ENCODE measurements at places on chromosomes 4 and X.

- DNase-seq: no peak
Observed at GRCh38 chr4:30770049-30770549, 49.9 kb downstream of the PCDH7 start.

GRCh38 chr4:129322920-129323319, 227.0 kb downstream of the C4orf33 start:
- no peak for DNase-seq

GRCh38 chrX:46710927-46711623, 47.8 kb downstream of the SLC9A7 start:
- DNase-seq: no peak

- DNase-seq: peak; percentile 49
Observed at GRCh38 chr4:136864604-136865185, 667.6 kb downstream of the PCDH18 start.

GRCh38 chr4:147057611-147058190, 112.0 kb upstream of the TTC29 start:
- DNase-seq: peak; percentile 1

- no peak for DNase-seq
Observed at GRCh38 chr4:147864607-147865006, 132.7 kb downstream of the ARHGAP10 start.

- DNase-seq: no peak
Observed at GRCh38 chrX:129665916-129666644, 11.3 kb upstream of the APLN start.

GRCh38 chr4:47410271-47410670, 53.2 kb downstream of the COMMD8 start:
- no peak for DNase-seq

DNA sequence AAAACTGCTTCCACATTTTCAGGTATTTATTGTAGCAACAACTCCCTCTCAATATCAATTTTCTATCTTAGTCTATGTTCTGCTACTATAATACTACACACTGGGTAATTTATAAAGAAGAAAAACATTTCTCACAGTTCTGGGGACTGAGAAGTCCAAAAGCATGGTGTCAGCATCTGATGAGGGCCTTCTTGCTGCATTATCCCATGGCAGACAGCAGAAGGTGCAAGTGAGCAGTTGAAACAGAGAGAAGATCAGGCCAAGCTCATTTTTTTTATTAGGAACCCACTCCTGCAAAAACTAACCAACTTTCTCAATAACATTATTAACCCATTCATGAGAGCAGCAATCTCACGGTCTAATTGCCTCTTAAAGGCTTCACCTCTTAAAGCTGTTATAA, 376.0 kb downstream of the RAB28 start:
- no peak for DNase-seq

GRCh38 chr4:80294206-80294605, 27.7 kb downstream of the FGF5 start:
- no peak for DNase-seq

- no peak for DNase-seq
Observed at GRCh38 chrX:130884627-130885026, 18.4 kb downstream of the ENOX2 start.

- DNase-seq: no peak
Observed at GRCh38 chrX:31423609-31424189, 351.9 kb upstream of the FTHL17 start.

DNA sequence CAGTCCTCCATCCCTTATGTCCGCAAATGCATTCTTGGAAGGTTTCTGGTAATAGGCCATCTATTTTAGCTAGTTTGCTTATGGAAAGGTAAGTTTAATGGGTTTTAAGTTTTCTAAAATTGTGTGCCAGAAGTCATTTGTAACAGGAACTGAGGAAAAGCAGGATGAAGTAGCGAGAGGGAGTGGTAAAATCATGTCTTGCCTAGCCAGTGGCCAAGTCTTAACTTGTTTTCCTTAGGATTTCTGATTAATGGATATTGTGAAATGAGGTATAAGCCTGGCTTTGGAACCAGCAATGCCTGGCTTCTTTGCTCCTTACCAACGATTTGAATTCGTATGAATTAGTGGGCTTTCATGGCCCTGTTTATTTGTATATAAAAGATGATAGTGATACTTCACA, 7.3 kb downstream of the SEC24B start:
- DNase-seq: no peak

DNA sequence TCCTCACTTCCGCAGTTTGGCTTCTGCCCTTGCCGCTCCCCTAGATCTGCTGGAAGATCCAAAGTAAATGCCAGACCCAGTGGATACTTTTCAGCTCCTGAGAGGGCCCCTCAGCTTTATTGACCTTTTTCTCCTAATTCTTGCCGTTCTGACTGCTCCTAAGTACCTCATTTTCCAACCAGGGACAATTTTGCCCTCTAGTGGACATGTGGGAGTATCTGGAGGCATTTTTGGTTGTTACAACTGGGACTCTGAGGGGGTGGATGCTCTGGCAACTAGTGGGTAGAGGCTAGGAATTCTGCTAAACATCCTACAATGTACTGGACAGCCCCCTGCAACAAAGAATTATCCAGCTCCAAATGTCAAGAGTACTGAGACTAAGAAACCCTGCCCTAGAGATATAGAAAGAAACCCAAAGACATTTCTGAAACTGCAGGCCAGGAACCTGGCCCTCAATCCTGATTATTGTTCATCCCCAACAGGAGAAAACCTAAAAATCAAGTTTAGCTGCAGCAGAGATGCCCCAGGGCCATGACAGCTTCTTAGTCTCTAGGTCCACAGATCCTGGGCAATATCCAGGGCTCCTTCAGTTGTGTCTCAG, 3.4 kb downstream of the TEX13B start:
- DNase-seq: peak; percentile 1

GRCh38 chr4:128287871-128288688, 467 bp upstream of the PGRMC2 start:
- peak; percentile 99 for DNase-seq

DNA sequence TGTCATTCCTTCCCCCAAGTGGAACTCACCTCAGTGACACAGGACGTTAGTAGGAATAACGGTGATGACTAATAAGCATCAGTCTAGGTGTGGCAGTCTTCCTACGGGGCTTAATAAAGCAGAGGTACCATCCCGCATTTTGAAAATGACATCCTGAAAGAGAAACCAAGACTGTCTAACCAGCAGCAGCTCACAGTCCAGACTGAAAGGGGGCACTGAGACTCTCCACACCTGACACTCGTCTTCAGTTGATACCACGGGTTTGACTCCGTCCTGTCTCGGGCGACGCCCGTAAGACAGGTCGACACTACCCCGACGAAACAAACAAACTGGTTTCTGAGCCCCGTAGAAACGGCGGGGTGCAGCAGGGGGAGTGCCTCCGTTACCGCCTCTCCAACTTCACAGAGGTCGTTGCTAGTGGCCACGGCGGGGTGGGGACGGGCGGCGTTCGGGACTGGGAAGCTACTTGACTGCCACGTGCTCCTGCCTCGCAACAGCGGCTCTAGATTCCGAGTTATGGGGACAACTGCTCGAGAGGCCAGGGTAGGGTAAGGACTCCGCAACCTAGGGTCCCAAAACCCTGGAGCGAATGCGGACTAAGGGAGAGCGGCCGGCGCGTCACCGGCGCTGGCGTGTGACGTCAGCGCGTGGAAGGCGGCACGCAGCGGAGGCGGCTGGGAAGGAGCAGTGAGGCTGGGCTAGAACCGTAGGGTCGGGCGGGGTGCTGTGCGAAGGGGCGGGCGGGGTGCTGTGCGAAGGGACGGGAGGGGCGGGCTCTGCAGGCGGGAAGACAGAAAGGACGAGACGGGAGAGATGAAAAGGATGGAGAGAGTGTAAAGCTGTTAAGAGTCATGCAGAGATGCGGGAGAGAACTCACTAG, at the start of gene NEK1:
NEK1 (minus strand) TSS at position 593 of the 880 bp plus-strand sequence. CDS start 9,953 bp downstream, outside the sequence.
- peak; percentile 89 for DNase-seq

GRCh38 chr4:154231806-154232478, 259.7 kb downstream of the DCHS2 start:
- DNase-seq: no peak

DNA sequence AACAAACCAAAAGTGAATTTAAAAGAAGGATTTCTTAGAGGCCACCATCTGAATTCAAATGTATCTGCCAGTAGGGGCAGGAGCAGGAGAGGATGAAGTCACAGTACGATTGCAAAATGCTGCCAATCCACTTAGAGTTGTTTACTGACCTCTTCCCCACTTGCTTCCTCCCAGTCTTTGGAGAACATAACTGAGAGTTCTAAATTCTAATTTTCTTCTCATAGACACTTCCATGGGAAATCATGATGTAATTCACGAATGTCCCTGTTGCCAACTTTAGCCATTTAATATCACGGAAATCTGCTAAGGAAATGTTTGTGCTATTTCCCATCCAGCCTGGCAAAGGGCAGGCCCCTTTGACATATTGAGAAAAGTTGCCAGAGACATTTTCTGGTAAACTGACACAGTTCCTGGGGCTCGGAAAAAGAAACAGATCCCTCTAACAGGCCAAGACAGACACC, 33.6 kb upstream of the NOCT start:
- DNase-seq: no peak

DNA sequence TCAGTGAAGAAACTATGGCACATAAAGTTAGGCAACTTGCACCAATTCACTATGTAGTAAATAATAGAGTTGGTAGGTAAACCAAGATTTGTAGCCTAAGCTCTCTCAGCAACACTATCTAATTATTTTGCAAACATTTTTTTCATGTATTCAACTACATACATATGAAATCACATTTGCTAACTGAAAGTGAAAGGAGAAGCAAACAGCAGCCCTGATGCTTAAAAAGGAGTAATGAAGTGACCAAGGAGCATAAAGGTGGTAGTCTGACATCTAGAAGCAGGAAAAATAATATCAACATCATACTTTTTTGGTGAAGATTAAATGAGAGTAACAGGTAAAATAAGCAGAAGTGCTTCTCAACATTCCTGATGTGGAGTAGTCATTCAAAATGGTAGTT, 603.7 kb downstream of the GRXCR1 start:
- DNase-seq: no peak

DNA sequence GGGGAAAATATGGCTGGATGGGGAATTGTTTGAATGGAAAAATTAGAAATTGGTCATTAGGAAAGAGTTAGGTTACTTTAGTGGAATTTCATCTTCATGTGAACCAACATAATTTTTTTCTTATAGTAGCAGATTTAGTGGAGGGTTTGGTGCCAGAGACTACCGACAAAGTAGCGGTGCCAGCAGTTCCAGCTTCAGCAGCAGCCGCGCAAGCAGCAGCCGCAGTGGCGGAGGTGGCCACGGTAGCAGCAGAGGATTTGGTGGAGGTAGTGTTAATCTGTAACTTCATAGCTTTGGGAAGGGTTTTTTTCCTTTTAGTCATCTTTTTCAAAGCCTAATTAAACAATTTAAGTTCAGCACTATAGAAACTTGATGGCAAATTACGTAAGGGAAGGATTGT, 13.2 kb downstream of the DDX3X start:
- DNase-seq: no peak

DNA sequence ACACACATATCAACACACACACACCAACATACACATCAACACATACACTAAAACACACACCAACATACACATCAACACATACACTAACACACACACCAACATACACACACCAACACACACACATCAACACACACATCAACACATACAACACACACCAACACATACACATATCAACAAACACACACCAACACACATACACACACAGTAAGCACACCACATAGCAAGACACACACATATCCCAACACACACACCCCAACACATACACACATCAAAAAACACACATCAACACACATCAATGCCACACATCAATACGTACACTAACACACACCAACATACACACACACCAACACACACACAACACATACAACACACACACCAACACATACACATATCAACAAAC, 40.9 kb upstream of the MAN2B2 start:
- DNase-seq: no peak

DNA sequence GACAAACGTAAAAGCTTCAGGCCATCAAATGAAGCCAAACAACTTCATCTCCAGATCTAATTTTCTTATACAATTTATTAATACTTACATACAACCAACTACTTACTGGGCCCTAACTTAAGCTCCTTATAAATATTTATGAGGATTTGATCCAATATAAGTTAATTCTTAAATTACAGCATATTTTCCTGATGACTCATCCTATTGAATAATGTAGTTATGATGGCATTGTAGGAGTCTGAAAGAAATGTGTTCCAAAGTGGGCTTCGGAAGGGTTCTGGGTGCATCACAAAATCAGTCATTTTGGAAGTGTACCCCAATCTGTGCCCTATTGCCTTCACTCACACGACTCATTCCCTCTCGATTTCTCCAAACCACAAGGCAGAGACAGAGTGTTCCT, 455.1 kb upstream of the CTSO start:
- no peak for DNase-seq

DNA sequence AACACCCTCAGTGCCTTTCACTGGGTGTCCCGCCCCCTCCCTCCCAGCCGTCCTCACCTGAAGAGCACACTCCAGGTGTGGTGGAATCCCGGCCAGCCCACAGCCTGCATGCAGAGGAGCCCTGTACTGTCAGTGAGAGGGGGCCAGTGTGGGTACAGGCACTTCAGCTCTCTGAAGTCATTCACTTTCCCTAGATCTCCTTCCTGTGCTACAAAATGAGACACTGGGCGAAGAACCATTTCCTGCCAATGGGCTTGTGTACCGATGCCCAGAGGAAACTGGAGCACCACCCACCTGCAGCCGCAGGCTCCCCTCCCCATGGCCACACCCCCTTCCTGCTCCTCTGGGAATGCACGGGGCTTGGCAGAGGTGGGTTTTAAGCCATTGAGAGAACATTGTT, 73.9 kb upstream of the C4orf50 start:
- peak; percentile 22 for DNase-seq

GRCh38 chrX:46380148-46380752, 165.0 kb downstream of the ZNF674 start:
- no peak for DNase-seq

DNA sequence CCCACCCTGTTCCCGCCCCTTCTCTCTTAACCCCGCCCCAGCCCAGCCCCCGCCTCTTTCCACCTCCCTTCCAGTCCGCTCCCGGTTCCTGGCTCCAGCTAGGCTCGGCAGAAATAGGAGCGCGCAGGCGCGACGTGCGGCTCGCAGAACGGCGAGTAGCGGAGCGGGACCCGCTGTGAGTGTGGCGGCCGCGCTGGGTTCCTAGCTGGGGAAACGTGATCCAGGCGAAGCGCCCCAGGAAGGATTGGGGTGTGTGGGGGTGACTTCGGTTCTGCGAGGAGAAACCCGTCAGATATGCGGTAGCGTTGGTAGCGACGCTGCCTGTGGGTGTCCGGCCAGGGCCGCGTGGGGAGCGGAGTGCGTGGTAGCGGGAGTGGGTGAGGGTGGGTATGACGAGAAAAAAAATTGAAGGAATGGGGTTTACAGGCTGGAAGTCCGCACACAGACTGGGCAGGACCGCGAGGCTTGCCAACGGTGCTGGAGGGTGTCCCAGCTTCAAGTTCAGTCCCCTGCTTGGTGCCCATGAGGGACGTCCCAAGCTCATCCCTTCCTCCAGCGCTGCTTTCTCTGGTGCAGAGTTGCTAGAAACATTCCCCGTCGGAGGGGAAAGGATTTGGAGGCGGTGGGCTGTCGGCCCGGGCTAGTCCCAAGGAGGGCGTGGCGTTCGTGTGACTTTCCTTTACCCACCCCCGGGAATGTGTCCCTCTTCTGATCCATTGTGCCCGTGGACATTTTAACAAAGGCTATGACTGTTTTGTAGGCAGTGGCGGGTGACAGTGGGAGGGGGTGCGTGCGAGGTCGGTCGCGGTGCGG, at the start of gene PRRG1:
PRRG1 (plus strand) TSS at position 144 of the 813 bp plus-strand sequence. CDS start 56,886 bp downstream, outside the sequence.
- DNase-seq: no peak

- DNase-seq: no peak
Observed at GRCh38 chrX:129599996-129600395, 54.8 kb downstream of the APLN start.

GRCh38 chr4:133803341-133803740, 398.2 kb downstream of the PABPC4L start:
- DNase-seq: no peak

- no peak for DNase-seq
Observed at GRCh38 chr4:40515398-40516293, 114.0 kb downstream of the RBM47 start.

- no peak for DNase-seq
Observed at GRCh38 chrX:132119821-132120515, 7.9 kb downstream of the FRMD7 start.
